H4 (cell line): ENCODE measurements at places on chromosomes 7 and 10. TPM values are rescaled to one million over a fixed set of nuclear protein-coding genes. Genes with fewer than 3 reads are reported as not detected.
A peak's percentile ranks its signal among the peaks of the same experiment; 100 is the strongest.

- no peak for DNase-seq
These were observed 35.1 kb downstream of the CH25H start for GRCh38 chr10:89171996-89172395.

HECTD2 gene
- 5.0 and 5.7 TPM in 2 replicates for total RNA-seq

AMZ1 gene
- total RNA-seq: not detected in 2 replicates

SYT15 gene
- 0.17 and 3.0 TPM in 2 replicates for total RNA-seq

- DNase-seq: no peak
These were observed 86.4 kb downstream of the MYL10 start for GRCh38 chr7:101542527-101543241.

- DNase-seq: no peak
These were observed 251.2 kb downstream of the BAMBI start for GRCh38 chr10:28928484-28928883.

LRRC18 gene
- total RNA-seq: 0.06 TPM in 1 of 2 replicates, not detected in the other

DNA sequence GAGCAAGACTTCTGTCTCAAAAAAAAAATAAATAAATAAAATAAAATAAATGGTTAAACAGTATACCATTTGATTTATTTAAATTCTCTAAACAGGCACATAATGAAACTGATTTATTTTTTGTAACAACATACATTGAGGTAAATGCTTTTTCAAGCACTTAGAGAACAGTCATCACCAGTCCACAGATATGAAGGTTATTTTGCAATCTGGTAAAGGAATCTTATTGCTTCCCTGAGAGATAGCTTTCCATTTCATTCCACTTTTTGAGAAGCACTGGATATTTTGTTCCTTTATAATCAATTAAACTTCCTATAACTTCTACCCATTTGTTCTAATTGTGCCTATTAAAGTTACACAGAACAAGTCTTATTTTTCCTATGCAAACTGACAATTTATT lies 5.2 kb downstream of the CEP55 start:
- DNase-seq: no peak

DNA sequence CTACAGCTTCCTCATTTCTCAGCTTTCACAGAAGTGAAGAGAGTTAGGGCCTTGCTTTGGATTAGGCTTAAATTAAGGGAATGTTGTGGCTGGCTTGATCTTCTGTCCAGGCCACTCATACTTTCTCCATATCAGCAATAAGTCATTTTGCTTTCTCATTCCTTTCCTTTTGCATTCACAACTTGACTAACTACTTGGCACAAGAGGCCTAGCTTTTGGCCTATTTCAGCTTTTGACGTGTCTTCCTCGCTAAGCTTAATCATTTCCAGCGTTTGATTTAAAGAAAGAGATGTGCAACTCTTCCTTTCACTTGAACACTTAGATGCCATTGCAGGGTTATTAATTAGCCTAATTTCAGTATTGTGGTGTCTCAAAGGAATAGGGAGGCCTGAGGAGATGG lies 712.0 kb downstream of the INHBA start:
- no peak for DNase-seq

GRCh38 chr10:96275685-96276418 lies 4.5 kb upstream of the BLNK start:
- DNase-seq: no peak

ANXA8 gene
- 0.17 and 0.55 TPM in 2 replicates for total RNA-seq

DNA sequence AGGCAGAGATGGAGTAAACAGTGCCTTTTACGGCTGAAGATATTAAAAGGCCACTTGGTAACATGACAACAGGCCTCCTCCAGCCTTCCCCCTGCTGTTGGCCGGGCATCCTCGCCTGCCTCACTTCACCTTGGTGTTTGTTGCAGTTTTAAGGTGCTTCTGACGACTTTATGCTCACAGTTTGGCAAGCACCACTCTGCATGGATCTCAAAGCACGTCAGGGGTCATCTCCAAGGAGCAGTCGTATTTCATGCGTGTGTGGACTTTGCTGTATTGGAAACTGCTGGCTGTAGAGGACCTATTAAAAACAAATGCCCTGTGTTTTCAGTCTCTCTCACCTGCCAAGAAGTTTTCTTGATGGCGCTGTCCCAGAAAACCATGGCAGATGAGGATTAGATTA lies 483.1 kb downstream of the RPS24 start:
- DNase-seq: no peak

CASD1 gene
- 13.7 and 15.3 TPM in 2 replicates for total RNA-seq

PTPN20 gene
- total RNA-seq: not detected in 2 replicates

AGAP3 gene
- total RNA-seq: 26.1 and 36.6 TPM in 2 replicates

DNA sequence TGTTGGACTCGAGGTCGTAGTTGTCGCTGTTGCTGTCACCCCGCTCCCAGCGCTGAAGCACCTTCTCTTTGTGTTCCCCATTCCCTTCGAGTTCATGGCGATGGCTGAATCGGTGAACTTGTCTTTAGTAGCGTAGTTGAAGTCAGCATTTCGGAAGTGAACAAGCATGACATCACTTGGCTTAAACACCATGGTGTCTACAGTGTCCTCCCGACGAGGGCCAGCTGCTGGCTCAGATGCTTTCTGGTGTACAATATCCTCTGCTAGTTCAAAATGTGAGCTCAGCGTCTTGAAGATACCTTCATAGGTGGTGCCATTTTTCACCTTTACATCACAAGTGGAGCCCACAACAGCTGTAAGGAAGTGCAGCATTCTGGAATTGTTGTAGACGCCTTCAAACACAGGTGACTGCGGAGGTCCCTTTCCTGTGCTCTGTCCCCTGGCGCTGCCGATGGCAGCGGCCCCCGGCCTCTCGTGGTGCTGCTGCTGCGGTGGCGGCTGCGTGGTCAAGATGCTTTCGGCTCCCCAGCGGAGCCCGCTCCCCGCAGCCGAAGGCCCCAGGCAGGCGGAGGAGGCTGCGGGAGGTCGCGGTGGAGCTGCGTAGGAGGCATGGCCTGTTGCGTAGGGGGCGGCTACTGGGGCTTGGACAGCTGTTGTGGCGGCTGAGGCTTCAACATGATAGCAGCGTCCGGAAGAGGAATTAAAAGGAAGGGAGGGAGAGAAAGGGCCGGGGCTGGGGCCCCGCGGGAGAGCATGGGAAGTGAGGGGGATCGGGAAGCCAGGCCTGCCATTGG lies 59.3 kb downstream of the ANKMY2 start:
- no peak for DNase-seq

GRCh38 chr7:64463636-64464375 lies 99.1 kb downstream of the ZNF680 start:
- DNase-seq: peak; percentile 91

C10orf105 gene
- total RNA-seq: not detected in 2 replicates

HKDC1 gene
- total RNA-seq: 0.16 and 0.23 TPM in 2 replicates

- DNase-seq: no peak
These were observed 69.8 kb downstream of the MET start for GRCh38 chr7:116741625-116742316.

DNA sequence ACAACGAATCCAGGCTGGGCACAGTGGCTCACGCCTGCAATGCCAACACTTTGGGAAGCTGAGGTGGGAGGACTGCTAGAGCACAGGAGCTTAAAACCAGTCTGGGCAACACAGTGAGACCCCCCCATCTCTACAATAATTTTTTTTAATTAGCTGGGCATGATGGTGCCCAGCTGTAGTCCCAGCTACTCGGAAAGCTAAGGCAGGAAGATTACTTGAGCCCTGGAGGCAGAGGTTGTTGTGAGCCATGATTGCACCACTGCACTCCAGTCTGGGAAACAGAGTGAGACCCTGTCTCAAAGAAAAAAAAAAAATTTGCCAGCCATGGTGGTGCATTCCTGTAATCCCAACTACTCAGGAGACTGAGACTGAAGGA lies 396.3 kb downstream of the KCNMA1 start:
- DNase-seq: no peak

ZNF365 gene
- 0.85 and 2.6 TPM in 2 replicates for total RNA-seq

CPVL gene
- total RNA-seq: 106 and 113 TPM in 2 replicates

- DNase-seq: no peak
These were observed 40.2 kb upstream of the ZMIZ1 start for GRCh38 chr10:79028451-79029010.

DNA sequence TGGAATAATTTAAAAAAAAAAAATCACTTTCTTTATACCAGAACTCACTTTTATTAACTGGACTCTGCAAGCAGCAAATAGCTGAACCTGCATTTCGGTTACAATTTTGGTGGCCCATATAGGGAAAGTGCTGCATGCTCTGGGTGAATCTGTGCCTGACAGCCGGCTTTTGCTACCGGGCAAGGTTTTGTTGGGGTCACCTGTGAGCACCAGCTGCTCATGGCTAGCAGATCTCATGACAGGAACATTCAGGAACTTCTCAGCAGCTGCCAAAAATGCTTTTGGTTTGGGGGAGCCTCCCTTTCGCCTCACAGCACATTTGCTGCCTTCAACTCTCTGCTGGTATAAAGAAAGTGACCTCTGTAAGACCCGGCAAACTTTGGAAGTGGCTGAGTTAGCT lies 13.2 kb upstream of the CREB3L2 start:
- DNase-seq: no peak

GRCh38 chr7:31418928-31419327 lies 78.4 kb upstream of the NEUROD6 start:
- no peak for DNase-seq

DNA sequence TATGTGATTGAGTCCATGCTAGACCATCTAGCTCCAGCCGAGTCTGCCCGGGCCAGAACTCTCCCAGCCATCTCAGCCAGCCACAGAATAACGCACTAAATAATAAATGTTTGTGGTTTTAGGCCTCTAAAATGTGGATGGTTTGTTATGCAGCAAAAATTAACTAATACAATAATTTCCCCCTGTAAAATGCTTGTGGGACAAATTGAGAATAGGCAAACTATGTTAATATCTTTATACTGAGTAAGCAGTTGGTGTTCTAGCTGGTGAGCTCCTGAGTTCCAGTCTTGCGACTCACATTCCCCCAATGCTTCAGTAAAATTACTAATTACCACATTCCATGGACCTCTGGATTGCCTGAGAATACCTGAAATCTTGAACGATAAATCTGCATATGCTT lies 316.8 kb upstream of the NFE2L3 start:
- DNase-seq: no peak

GRCh38 chr10:102413806-102414561 lies 4.6 kb downstream of the PSD start:
- DNase-seq: no peak

PIK3CG gene
- not detected in 2 replicates for total RNA-seq

DNA sequence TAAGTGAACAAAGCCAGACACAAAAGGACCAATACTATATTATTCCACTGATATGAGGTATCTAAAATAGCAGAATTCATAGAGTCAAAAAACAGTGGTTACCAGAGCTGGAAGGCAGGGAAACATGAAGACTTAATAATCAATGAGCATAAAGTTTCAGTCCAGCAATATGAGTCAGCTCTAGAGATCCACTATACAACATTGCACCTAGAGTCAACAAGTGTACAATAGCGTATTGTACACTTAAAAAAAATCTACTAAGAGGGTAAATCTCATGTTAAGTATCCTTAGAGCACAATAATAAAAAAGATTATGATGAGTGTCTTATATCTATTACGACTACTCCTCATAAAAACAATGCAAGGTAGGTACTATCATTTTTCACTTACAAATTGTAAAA lies 36.1 kb downstream of the C10orf90 start:
- DNase-seq: no peak

TUBAL3 gene
- total RNA-seq: 0.25 TPM in 1 of 2 replicates, not detected in the other

DNA sequence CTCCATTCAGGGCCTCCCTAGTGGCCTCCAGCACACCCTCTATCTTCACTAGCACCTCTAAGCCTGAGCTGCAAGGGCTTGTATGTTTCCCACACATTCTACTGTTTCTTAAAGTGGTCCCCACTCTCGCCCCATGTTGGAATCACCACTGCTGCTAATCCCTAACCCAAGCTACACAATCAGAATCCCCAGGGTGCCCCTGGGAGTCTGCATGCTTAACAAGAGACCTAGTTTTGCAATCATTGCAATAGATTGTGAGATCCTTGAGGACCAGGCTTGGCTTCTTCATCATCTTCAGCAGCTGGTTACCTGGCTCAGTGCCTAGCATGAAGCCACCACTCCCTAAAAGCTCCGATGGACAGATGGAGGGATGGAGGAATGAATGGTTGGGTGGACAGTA lies 113.9 kb downstream of the MYOF start:
- no peak for DNase-seq

RPEL1 gene
- total RNA-seq: 0.08 TPM in 1 of 2 replicates, not detected in the other

GRCh38 chr7:103474956-103475355 lies 28.9 kb upstream of the SLC26A5 start:
- DNase-seq: no peak

SPDYE9 gene
- total RNA-seq: not detected in 2 replicates

DNA sequence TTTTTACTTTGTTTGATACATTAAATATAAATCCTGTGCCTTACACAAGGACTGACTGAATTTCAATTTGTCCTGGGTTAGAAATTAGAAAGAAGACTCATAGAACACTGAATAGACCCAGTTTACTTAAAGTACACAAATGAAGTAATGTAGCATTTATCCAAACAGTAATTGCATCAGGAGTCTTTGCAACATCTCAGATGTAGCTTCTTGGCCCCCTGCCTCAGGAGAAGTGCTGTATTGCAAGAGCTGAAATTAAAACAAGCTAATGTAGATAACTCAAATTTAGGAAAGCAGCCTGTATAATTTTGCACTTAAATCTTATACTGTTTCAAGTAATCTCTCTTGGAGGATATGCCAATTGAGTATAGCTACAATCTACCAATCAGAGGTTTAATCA lies 54.3 kb upstream of the KCND2 start:
- peak; percentile 51 for DNase-seq

GRCh38 chr7:148854983-148855382 lies 29.1 kb downstream of the EZH2 start:
- DNase-seq: no peak

PRPS1L1 gene
- not detected in 2 replicates for total RNA-seq

- no peak for DNase-seq
These were observed 724.5 kb downstream of the LRMDA start for GRCh38 chr10:76155961-76156360.

GRCh38 chr7:45163692-45164052 lies 6.1 kb downstream of the RAMP3 start:
- DNase-seq: no peak

DNA sequence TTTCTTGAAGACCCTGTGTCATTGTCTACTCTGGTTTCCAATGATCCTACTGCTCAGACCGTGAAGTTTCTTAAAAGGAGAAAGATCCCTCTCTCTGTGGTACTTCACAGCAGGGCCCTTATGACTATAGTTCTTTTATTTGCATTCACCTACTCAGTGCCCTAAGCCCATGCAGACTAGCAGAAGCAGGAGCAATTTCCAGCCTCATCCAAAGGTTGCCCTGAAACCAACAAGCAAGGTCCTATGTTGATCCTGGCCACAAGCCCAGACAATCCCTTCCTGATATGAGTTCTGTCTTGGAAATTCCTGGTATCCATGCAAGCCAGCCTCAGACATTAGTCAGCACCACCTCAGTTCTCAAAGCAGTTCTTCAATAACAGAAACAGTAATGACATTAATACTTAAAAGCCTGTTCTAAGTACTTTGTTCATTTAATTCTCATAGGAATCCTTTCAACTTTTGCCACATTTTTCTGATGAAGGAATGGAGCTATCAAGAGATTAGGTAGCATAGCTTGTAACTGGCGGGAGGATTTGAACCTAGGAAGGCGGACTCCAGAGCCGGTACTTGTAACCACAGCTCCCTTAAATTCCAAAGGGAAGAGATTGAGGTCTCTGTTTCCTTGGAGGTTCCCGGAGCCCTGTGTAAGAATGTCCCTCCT lies 58.1 kb upstream of the ST8SIA6 start:
- peak; percentile 84 for DNase-seq
